ENCODE measurements at places on chromosomes 6 and 20. TPM values are rescaled to one million over a fixed set of nuclear protein-coding genes. Genes with fewer than 3 reads are reported as not detected.

The ARMC12 gene
- total RNA-seq: under 0.01 TPM

The DYNLT2 gene
- total RNA-seq: 0.58 TPM

The COL19A1 gene
- 1.4 TPM for total RNA-seq

The ATP9A gene
- total RNA-seq: 23.2 TPM

The PSORS1C2 gene
- not detected for total RNA-seq
